Foreskin keratinocyte (primary cell): ENCODE measurements at places on chromosomes 12 and 14. TPM values are rescaled to one million over a fixed set of nuclear protein-coding genes. Genes with fewer than 3 reads are reported as not detected.
A peak's percentile ranks its signal among the peaks of the same experiment; 100 is the strongest.

DNA sequence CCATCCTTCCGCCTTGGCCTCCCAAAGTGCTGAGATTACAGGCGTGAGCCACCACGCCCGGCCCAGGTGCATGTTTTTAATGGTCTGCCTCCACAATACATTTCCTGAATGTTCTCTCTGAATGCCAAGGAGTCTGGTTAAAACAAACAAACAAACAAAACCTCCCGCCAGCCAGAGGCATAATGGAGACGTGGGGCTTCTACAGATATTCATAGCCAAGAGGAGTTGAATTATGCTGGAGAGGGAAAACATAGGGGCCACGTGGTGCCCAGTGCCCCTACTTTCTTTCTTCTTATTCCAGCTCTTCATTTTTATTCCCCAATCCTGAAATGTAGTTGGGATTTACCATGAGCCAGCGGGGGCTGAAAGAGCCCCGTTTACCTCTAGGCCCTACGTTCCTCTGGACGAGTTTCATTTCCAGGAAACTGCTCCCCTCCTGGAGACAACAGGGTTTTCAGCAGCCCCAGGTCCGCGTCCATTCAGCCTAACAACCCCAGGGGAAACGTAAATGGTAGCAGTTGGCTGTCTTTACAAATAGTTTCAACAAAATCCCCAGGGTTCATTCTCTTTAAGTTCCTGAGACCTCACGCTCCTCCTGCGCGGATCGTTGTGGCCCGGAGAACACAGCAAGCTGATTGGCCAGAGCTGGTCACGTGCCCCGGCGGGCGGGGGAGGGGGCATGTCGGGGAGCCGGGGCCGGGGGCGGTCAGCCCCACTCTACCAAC is 108.5 kb upstream of the ESRRB start:
- peak; percentile 13 for DNase-seq

DNA sequence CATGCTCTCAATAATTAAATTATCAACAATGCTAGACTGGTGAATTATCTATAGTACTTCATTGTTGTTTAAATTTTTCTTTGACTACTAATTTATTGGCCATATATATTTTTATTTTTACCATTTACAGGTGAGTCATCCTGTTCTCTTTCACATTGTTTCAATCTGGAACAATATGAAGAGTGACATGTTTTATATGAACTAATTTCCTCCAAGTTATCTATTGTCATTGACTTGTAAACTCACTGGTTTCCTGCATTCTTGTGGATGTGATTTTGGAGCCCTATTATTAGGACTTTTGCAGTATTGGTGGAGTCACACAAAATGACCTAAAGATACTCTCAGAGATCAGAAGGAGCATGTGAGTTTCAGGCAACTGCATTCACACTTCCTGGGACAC is 297.7 kb downstream of the AEBP2 start:
- no peak for DNase-seq

DNA sequence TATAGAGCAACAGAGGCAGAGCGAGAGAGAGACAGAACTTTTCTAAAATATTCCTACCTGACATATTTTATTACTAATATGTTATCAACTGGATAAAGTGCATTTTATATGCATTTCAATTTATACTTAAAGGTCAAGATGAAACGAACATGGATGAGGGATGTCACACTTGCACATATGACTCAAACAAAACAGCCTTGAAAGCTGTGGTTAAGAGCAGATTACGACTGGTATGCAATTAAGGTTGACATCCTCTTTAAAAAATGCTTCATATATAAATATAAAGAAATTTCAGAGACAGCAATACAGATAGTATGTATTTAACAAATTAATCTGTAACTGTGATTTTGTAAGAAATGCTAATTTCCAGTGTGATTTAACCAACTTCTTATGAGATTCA is 52.5 kb downstream of the LMO3 start:
- DNase-seq, result no peak

DNA sequence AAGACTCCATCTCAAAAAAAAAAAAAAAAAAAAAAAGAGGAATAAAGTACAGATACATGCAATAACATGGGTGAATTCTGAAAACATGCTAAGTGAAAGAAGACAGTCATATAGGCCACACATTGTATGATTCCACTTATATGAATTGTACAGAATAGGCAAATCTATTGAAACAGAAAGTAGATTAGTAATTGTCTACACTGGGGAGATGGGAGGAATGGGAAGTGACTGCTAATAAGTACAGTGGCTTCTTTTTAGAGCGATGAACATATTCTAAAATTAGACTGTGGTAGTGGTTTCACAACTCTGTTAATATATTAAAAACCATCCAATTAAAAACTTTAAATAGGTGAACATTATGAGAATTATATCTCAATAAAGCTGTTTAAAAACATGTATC is 74.4 kb downstream of the ANKS1B start:
- DNase-seq, result no peak

Gene EML5
- 0.03 and 0.07 TPM in 2 replicates for polyA plus RNA-seq

DNA sequence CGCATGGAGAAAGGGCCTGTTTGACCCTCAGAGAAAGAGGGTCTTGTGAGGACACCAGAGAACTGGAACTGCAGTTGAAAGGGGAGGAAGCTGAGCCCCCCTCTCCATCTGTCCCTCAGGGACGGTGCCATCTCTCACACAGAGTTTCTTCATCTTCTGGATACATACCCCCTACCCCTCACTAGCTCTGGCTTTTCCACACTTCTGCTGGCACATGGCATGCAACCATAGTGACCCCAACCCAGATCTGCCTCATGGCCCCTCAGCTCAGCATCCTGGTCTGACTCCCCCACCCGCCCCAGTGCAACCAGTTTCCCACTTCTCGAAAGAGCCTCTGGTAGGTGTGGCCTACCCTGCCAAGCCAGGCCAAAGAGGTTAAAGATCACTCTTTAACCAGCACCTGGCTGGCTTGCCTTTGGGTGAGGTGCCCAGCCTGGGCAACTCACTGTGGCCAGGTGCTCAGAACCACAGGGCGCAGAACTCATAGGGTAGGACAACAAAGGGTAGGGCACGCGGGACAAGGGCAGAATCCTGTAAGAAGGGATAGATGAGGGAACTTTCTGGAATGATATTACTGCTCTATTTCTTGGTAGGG is 25.8 kb downstream of the GALNT16 start:
- no peak for DNase-seq

DNA sequence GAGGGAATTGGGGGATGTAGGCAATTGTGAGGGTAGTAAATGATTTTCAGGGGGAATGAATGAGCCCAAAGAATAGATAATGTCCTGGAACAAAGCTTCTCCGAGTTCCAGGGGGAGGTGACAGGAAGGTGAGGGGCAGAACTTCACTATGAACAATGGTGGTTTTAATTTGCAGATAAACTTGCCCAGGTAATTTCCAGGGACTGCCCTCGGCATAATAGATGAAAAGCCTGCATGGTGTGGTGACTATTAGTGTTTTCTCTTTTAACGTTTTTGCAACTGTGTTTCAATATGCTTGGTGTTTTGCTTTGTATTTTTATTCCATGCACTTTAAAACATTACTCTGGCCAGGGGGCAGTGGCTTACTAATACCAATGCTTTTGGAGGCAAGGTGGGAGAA is 325.2 kb upstream of the RGS6 start:
- DNase-seq, result no peak

DNA sequence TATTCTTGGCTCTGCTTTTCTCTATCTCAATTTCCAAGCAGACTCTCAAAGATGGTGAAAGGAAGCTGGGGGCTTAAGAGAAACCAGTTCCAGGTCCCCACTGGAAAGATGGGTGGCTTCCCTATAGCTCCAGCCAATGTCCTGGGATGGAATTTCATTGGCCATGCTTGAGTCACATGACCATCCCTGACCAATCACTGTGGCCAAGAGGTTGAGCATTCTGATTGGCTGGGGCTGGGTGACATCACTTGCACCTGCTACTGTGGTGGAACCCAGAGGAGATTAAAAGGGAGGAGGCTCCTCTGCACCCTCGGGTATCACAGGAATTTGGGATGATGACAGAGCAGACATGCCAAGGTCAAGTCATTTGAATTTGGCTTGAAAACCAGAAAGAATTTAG is 436.5 kb downstream of the TMEM132D start:
- no peak for DNase-seq

- DNase-seq, result no peak
Measured at GRCh38 chr12:132229193-132229760, 85.0 kb downstream of the NOC4L start.

Gene INSM2
- not detected in 2 replicates for polyA plus RNA-seq

GRCh38 chr14:88961214-88961613 is 136.8 kb downstream of the TTC8 start:
- DNase-seq, result no peak

DNA sequence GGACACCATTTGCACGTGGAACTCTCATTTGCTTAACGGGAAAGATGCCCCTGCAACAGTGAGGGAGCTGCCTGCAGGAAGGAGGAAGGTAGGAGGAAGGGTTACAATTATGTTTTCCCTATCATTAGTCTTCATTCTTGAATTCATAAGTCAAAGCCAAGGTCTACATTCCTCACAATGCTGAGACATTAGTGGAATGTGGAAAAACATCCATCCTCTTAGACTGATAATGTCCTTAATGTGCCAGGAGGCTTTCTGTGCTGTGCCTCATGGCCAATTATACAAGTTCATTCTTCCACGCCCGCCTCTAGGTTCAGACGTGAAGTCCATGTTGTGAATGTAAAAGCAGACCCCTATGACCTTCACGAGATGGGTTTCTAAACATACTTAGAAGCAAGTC is 1212.4 kb upstream of the TMEM132C start:
- DNase-seq, result peak; percentile 66

DNA sequence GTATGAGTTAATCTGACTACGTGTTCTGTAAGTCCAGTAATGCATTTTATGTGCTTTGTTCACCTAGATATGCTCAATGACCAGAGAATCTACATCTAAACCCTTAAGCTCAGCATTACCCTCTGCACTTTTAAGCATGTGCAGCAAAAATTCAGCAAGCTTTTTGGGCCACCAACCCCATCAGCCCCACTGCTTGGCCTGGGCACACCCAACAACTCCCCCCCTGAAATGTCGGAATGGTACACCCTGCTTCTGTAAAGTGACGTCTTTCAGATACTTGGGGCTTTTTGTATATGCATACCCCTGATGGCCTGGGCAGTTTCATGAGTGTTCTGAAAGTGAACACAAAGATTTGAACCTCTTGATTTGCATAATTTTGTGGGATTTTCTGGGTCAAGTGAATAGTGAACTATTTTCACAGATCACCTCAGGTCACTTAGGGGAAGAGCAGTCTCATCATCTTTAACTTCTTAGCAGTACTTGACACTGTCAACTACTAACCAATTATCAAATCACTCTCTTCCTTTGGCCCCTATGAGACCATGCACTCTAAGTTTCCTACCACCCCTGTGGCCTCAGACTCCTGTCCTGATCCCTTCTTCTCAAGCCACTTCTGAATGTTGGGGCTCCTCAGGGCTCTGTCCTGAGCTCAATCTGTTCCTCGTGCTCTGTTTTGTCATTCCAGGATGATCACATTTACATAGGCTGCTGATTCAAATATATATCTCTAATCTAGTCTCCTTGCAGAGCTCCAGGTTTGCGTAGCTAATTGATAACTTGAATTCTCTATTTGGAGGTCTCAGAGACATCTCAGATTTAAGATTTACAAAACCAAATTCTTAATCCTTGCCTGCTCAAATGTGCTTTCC is 36.3 kb upstream of the PPM1A start:
- DNase-seq, result no peak

GRCh38 chr12:2027351-2027750 is 23.1 kb upstream of the DCP1B start:
- no peak for DNase-seq

Gene NPFF
- 0.18 TPM in 1 of 2 replicates, not detected in the other for polyA plus RNA-seq

- DNase-seq, result no peak
Measured at GRCh38 chr12:65364046-65364445, 85.6 kb downstream of the MSRB3 start.

- DNase-seq, result no peak
Measured at GRCh38 chr14:87170179-87170578, 822.8 kb downstream of the GALC start.

DNA sequence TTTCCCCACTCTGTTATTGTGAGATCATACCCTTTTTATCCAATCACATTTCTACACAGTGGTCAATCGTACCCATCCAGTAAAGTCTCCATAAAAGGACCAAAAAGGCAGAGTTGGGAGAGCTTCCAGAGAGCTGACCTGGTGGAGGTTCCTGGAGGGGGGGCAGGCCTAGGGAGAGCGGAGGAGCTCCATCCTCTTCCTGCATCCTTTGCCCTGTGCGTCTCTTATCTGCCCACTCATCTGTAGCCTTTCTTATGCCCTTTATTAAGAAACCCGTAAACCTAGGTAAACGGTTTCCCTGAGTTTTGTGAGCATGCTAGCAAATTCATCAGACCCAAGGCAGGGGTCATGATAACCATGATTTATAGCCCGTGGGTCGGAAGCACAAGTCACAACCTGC is 26.2 kb downstream of the EVL start:
- no peak for DNase-seq

Gene RGS6
- not detected in 2 replicates for polyA plus RNA-seq

DNA sequence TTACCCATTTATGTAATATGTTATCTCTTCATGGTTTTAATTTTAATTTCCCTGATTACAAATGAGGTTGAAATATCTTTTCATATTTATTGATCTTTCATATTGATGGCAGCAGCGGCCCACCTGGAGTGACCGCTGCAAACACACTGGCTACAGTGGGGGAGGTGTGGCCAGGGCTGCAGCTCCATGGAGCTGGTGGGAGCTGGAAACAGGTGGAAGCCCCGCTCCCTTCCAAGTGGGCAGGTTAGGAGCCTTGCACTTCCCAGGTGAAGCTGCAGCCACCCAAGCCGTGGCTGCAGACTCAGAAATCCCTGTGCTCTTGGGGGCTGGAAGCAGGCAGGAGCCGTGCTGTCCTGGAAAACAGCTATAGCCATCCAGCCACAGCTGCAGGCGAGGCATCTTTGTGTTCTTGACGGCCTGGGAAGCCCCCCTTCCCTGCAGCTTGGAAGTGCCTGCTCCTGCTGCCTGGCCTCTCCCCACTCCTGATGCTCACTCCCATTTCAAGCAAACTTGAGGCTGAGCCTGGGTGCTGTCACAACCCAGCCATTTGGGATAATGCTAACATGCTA is 201.1 kb downstream of the TMEM117 start:
- DNase-seq, result no peak

GRCh38 chr12:5390174-5390799 is 41.6 kb upstream of the NTF3 start:
- no peak for DNase-seq

DNA sequence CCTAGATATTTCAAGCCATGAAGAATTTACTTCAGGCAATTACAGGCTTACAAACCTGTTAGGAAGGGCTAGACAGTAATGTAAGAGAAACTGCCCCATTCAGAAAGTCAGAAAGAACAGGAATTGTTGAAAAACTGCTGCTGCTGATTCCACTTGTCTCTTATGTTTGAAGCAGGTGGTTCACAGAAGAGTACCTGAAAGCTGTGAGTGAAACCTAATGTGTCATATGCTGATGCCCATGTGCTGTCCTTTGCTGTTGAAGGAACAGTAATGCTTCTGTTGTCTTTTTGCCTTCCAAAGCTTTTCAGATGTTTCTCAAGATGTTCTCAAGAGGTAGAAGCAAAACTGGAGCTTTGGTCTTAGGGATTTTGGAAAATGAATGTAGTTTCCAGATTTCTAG is 39.0 kb downstream of the MNAT1 start:
- no peak for DNase-seq

DNA sequence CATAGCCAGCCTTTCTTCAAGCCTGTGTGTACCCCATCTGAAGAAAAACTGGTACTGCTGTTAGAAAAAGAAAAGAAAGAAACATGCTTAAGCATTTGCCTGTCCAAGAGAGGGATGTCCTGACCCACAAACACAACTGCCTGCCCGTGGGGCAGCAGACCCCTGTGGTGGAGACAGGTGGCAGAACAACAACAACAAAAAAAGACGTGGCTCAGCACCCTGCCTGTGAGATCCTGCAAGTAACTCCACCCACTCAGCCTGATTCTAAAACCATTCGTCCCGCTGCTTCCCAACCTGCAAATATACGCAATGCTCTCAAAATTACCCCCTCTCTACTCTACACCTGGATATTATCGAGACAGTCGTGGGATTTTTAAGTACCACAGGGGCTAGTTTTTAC is 64.9 kb upstream of the ZDHHC17 start:
- DNase-seq, result no peak
